Peyer's patch (tissue), 4 donors: ENCODE measurements at places on chromosomes 5 and 9.

GRCh38 chr5:120388016-120388781 is 75.9 kb upstream of the PRR16 start:
- DNase-seq = no peak

- no peak for DNase-seq
Observed at GRCh38 chr5:98638701-98639100, 134.8 kb upstream of the RGMB start.

GRCh38 chr5:36073595-36074216 is 7.0 kb upstream of the UGT3A2 start:
- DNase-seq = no peak

DNA sequence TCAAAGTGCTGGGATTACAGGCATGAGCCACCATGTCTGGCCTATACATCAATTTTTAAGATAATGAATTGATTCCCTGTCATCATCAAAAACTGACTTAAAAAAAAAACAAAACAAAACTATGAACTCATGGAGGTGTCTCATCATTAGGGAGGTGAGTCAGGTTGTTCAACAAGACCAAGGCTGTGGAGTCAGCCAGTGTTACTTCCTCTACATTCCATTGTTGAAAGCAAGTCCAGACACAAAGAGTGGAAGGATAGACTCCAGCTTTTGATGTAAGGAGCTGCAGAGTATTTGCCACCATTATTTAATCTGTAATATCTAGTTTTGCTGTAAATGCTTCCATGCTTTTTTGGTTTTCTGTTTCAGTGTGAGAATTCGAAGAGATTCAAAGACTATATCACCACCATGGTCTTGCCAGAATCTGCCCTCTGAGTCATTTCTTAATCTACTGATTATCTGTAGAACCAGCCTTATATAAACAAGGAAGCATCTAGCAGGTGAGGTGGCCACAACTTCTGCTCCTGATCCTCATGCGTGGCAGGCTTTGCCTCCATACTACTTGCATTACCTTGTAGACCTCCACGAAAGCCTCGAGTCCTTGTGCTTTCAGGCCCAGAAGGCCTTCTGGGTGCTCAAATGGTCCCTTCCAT is 156.1 kb downstream of the FGF1 start:
- no peak for DNase-seq

GRCh38 chr9:71966601-71967000 is 55.2 kb downstream of the C9orf85 start:
- DNase-seq = no peak

GRCh38 chr9:115250621-115251032 is 132.7 kb upstream of the TNC start:
- DNase-seq = no peak

- no peak for DNase-seq
Observed at GRCh38 chr5:54577528-54577927, 60.0 kb downstream of the SNX18 start.

DNA sequence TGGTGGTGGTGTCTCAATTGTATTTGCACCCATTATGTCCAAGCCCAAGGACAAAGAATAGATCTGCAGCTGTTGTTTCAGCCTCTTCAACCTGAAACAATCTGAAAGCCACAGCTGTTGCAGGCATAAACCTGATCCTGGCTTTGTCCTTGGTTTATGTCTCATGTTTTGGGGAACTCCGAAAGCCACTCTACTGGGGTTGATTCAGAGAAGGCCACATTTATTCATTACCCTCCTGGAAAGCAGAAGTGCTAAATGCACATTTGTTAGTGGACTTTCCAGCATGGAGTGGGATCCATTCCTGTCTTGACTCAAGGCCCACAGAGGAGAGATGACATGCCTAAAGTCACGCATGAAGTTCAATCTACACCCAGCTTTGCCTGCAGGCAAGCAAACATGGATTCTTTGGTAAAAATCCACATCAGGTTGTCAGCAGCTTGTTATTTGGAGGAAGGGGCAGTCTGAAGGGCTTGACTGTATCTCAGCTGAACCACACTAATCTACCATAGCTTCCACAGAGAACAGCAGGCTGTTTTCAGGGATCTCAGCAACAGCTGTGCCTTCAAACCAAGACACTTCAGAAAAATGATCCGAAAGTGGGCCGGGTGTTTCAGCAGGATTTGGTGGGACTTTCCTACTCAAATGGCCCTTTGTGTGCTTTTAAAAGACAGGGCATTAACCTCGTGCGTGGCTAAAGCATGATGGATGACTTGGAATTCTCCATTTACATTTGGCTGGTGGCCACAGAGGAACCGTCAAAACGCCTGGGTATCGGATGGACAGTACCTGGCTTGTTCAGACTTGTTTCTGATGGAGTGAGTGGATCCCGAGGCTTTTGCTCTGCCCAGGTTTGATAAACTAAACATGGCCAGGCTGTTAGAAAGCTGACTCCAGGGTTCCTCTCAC is 36.2 kb upstream of the ADAM19 start:
- DNase-seq = no peak

GRCh38 chr9:80883426-80883825 is 805.9 kb downstream of the TLE1 start:
- DNase-seq = no peak

DNA sequence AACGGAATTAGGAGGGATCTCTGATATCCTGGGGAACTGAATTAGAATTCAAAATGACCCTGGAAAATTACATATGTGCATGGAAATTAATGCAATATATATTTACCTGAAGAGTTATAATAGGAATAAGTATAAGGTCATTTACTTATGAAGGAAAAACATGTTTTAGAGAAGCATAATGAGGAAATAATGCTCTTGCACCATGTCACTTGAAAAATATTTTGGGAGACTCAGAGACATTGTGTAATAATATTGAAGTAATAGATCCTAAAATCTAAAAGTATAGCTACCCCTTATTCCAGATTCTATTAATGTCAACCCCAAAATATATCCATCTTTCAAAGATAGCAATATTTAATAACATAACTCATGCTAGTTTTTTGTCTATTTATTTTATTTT is 28.4 kb downstream of the SPZ1 start:
- DNase-seq = no peak

GRCh38 chr5:173915310-173916014 is 27.3 kb downstream of the CPEB4 start:
- DNase-seq = no peak

DNA sequence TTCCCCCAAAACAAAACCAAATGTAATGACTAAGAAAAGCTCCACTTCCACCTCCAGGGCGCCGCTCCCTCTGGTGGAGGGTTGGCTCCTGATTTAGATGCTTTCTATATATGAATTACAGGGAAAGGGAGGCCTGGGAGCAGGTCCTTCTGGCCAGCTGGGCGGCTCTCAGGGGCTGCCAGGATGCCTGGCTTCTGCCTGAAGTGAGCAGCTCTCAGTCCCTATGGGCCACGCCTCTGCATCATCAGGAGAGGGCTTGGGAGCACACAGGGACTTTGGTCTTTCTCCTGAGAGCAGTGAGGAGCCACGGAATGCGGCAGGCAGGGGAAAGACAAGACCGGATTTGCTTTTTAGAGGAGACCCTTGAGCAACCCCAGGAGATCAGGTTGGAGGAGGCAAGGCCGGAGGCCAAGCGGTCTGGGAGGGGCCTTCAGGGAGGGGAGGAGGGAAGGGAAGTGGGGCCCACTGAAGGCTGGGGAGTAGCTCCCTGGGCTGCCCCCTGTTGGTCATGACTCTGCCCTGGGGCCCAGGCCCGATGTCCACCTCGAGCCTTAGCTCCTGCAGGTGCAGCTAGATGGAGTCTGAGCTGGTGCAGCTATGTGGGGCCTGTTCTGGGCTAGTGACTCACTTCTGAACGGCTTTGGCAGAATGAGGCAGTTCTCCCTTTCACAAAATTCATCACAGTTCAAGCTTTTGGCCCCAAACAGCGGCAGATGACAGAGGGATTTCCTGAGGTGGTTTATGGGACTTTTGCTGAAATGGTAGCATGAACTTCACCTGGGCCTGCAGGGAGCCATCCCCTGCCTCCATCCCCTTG is 11.3 kb upstream of the GRHPR start:
- peak; percentile 31 for DNase-seq

GRCh38 chr5:6565492-6565891 is 67.4 kb downstream of the NSUN2 start:
- DNase-seq = no peak

GRCh38 chr9:15416880-15417279 is 5.8 kb upstream of the SNAPC3 start:
- peak; percentile 27 for DNase-seq

DNA sequence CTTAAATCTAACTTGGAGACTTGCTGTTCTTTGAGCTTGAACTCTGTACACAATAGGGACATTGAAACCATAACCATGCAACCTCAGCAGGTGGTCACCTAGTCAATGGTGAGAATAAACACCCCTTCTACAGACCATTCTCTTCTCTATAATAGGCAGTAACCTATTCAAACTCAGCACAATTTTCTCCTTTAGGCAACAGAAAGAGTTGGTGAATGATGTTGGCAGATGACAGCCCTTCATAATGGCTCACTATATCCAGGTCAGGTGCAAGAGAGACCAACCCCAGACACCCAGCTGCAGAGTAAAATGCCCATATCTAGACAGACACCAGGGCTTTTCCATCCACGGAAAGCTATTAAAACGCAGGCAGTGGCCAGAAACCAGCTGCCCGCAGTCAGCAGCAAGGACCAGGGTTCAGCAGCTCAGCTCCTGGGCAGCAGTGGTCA is 106.7 kb downstream of the SERINC5 start:
- no peak for DNase-seq

DNA sequence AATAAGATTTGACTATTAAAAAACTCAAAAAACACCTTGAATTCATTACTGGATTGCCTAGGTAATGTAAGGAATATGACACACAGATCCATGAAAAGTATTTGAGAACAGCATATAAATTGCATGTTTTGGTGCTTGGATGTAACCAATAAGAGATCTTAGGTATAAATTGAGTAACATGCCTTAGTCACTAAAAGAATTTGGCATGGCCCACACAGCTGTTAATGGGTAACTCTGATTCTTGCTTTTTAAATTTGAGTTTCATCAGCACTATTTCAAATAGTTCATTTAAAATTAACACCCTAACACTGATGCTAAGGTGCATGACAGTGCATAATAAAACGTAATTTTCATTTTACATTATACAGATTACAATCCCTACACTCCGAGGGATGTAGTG is 779.3 kb upstream of the WWC1 start:
- DNase-seq = no peak

GRCh38 chr5:131147258-131147657 is 17.8 kb downstream of the HINT1 start:
- DNase-seq = no peak

DNA sequence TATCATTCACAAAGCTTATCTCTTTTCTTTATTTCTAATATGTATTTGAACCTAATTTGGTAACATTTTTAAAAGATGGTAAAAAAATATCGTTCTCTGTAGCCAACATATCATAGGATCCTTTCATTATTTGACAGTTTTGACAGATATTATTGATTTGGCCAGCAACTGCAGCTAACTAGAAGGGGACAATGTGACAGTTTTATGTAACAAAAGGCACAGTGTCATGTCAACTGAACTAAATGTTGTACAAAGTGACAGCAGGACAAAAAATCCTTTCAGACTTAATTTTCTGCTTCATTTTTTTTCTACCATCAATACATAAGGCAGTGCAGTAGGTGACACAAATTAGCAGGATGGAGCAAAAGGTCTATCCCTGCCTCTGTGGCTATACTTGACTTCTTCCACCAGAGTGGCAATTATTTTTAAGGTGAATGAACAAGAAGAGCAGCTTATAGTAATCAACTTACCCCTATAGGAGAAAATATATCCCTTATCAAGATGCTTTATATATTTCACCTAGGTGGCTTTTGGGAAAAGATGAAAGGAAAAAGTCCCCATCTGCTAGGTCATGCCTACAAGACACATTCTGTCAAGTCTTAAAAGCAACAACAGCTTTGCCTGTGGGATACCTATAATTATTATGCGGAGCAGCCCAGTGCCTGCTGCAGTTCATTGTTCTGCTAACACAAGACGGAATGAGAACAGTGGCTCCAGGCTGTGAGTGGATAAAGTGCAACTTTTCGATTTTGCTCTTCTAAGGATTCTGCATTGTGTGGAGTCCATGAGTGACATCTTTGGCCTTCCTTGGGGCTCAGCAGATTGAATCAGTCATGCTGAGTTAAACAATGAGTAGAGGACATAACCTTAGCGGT is 694.9 kb downstream of the ISL1 start:
- no peak for DNase-seq

GRCh38 chr9:111898331-111899096 is 1.9 kb downstream of the UGCG start:
- no peak for DNase-seq

DNA sequence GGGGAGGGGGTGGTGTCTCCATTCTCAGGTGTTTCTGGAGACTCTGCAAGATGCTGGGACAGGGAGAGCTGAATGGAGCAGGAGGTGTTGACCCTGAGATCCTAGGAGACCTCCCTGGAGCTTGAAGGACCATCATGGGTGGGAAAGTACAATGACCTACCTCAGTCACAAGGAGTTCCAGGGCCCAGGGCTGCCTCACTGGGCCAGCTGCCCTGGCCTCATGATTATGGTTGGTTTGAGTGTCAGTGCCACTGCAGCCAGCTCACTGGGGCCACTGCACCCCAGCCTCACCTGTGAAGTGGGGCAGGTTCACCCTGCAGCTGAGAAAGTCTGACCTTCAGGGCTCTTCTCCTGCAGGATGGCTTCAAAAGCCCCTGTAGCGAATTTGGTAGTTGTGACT is 372.5 kb downstream of the IRX2 start:
- no peak for DNase-seq

GRCh38 chr9:134318481-134318891 is 7.8 kb upstream of the RXRA start:
- peak; percentile 39 for DNase-seq

GRCh38 chr9:110099236-110100095 is 108.5 kb downstream of the C9orf152 start:
- no peak for DNase-seq

DNA sequence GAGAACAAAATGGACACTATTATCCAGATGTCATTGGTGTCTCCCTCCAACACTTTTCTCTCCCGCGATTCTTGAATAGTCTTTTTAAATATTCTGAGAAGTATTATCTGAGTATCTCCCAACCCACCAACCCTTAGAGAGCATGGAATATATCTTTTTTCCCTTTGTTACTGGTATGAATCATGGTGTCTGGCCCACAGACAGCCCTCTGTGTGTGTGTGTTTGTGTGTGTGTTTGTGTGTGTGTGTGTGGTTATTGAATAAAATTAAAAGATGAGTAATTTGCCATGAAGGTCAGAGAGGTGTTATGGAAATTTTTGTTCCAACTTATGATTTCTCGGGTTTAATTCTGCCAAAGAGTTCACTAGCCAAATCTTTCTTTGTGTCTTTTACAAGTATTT is 47.7 kb downstream of the CAMK4 start:
- no peak for DNase-seq

GRCh38 chr5:159010661-159011442 is 88.9 kb downstream of the EBF1 start:
- peak; percentile 71 for DNase-seq

DNA sequence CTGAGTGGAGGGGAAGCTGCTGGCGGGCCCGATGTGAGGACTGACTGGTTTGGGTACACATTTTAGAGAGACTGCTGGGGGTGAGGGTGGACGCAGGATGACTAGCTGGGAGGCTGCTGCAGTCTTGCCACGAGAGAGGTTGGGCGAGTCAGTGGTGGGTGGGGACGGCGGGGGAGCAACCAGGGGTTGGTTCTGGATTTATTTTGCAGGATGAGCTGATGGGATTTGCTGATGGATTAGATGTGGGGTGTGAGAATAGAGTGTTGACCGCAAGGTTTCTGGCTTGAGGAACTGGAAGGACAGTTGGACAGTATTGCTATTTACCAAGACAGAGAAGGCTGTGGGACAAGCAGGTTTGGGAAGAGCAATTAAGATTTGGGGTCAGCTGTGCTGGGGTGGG is 5.8 kb upstream of the NDST1 start:
- no peak for DNase-seq
